ENCODE measurements at places on chromosomes 5 and 9.

DNA sequence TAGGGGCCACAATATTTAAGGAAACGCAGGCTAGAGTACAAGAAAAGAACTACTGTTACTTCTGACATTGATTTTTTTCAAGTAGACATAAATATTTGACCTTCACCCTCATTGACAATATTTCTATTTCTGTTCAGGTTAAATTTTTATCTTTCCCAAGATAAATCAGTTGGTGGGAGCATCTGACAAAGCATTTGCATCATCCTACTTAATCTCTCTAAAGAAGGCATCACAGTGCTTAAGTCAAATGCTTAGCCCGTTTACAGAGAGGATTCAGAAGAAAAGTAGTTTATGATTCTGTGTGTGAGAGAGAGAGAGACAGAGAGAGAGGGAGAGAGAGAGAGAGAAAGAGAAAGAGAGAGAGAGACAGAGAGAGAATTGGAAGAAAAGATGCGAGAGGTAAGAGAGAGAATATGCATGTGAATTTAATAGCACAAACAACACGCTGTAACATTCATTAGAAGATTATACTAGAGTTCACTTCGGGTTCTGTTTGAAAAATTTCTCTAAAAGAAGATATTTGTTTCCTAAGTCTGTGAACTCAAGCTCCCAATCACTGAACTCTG is 1093.3 kb upstream of the CDH6 start:
- no peak for DNase-seq

DNA sequence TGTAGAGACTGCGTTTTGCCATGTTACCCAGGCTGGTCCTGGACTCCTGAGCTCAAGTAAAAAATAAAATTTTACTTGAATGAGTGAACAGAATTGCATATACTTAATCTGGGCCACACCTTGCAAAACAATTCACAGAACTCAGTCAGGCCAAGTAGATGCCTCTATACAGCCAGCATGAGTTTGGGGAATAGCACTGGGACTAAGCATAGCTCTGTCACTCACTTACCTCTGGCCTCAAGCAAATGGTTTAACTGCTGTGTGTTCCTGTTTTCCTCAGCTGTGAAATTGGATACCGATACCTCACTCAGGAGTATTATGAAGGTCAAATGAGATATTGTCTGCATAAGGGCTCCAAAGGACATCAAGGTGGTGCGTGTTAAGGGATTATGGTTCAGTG is 10.9 kb upstream of the FRMPD1 start:
- no peak for DNase-seq

- no peak for DNase-seq
These were observed 101.3 kb downstream of the NPR3 start for GRCh38 chr5:32812399-32812798.

- DNase-seq, result peak; percentile 45
These were observed 32.0 kb downstream of the ANKRD55 start for GRCh38 chr5:56200971-56201666.

- no peak for DNase-seq
These were observed 53.6 kb downstream of the GADD45G start for GRCh38 chr9:89658401-89658800.

- peak; percentile 17 for DNase-seq
These were observed 91.1 kb upstream of the RNF180 start for GRCh38 chr5:64074533-64074932.

All from GM12891 (cell line).